ENCODE measurements at places on chromosomes 6 and 20.

DNA sequence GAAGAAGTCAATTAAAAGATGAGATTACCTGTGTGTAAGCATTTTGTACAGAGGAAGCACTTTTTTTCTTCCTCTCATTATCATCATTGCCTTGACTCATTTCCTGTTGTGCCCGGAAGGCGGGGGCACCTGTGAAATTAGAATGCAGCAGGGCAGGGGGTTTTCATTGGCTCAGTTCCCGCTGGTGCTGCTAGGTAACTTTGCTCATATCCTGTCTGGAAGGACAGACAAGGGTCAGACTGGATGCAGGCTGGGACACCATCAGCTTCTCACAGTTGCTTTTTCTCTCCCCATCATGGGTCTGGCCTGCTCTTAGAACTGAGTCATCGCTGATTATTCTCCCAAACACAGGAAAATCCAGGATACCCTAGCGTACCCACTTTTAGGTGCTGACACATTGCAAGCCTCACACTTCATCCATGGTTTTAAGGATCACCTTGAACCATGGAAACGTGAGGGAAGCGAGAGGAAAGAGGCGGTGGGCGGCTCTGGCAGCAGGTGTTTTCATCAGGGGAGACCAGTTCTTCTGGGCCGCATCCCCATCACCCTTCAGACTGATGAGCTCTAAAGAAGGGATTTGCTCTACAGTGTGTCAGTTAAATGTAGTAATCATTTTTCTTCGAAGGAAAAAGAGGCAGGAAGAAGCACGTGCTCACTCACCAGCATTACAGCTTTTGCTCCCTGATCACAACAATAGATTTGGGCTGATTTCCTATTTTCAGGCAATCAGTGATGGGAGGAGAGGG lies 195.7 kb upstream of the SASH1 start:
- no peak for DNase-seq

DNA sequence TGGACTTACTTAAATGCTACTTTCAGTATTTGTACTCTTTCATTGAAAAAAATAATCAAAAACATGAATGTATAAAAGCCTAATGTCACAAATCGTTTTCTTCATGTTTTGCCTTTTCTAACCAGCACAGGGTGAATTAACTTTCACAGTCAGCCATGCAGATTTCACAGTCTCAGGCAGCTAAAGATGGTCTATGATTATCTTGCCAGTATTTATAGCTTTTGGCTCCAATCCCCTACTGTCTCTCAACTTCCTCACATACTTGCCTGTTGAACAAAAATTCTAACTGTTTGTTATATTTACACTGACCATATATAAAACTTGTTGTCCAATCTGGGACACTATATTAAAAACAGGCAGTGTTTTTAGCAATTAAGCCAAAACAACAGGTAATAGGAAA lies 358.2 kb downstream of the ARHGAP18 start:
- DNase-seq, result no peak

DNA sequence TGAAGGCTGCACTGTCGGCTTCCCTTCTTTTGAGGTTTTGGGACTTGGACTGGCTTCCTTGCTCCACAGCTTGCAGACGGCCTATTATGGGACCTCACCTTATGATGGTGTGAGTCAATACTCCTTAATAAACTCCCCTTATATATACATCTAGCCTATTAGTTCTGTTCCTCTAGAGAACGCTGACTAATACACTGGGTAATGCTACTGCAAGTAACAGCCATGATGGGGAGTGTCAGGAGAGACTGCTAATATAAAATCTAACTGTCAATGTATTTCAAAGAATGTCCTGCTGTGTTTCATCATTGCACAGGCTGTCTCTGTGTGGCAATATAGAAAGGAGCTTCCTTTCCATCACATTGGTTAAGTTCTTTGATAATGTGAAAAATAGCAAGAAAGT lies 57.7 kb upstream of the UST start:
- no peak for DNase-seq

DNA sequence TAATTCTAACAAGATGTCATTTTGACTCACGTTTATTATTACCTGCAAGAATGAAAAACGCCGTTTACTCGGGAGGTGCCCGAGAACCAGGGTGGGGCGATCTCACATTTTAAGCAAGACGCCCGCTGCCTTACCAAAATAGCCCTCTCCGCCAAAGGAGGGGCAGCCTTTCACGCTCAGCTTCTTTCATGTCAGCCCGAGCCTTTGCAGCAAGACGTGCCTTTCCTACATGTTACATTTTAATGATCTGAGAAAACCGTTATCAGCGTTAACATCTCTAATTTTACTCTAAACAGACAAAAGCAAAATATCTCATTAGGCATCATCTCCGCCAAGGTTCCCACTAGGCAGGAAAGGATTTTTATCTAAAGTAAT lies 2.0 kb downstream of the BACH2 start:
- DNase-seq, result no peak

DNA sequence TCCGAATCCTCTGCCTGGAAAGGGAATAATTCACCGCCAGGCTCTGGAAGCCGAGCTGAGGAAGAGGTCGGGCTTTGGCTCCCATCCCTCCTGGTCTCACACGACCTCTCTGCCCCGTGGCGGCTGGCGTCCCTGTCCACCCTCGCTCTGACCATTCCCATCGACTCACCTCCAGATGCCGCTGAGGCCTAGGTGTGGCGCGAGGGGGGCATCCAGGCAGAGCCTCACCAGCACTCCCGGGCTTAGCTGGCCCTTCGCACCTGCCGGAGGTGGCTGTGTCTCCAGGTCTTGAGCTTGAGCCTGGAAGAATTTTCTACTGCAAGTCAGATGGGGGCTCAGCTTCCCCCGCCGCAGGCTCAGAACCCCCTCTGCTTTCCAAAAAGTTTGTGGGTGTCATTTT lies 28.5 kb upstream of the SMOC2 start:
- DNase-seq, result no peak

DNA sequence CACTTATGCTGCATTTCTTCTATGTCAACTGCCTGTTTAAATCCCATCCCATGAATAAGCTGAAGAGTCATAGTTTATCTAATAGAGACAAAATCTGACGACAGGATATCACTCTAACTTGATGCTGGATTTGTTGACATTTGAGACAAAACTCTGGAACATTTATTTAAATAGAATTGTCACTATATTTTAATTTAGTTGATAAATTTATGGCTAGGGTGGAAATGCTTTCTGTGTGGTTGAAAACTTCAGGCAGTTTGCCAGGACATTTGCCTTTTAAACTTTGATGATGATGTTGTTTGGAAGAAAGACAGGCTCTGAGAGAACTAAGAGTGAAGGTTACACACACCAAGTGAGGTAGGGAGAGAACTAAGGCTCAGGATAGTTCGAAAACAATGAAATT lies 68.1 kb downstream of the GJA1 start:
- DNase-seq, result no peak

DNA sequence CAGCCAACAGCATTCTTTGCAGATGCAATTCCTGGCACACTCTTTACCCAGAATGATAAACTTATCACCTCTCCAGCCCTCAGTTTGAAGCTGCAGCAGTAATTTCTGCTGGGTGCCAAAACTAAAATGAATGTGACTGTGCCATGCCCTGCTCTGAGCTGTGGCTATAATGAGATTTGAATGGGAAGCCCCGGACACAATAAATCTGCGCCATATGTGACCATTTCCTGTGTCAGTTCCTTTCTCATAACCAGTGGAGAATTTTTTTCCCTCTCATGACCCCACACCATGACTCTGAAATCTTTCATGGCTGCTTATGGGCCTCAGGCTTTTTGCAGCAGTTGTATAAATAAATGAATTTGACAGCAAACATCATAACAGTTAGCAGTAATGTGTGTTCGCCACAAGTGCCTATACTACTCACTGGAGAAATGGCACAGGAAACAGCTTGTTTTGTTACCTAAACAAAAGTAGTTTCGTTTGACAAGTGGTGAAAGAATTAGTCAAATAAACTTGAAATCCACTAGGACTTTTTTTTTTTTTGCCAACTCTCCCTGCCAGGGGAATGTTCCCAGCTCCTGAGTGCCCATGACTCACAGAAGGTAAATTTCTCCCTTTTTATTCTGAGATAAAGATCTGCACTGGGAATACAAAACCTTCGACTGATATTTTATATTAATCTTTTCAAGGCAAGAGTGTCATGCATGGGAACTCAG lies 408.4 kb downstream of the PKHD1 start:
- no peak for DNase-seq

- no peak for DNase-seq
Measured at GRCh38 chr20:2693286-2694007, 867 bp downstream of the EBF4 start.

GRCh38 chr20:57372581-57373350 lies 18.4 kb upstream of the RBM38 start:
- no peak for DNase-seq

DNA sequence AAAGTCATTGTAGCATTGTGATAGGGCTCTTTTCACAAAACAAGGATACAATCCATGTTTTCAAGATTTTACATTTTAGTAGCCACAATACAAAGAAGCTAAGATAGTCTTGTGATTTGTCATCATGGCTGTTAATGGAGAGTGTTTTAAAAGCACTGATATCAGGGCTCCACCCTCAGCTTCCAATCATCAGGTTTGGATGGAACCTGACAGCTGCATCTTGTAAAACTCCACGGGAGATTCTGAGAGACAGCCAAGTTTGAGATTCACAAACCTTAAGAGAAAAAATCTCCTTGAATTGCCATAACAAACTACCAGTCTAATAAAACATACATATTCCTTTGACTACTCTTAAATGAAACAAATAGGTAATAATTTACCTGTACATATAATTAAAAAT lies 280.2 kb downstream of the ESR1 start:
- no peak for DNase-seq

GRCh38 chr20:59342023-59342957 lies 41.9 kb downstream of the EDN3 start:
- DNase-seq, result no peak

DNA sequence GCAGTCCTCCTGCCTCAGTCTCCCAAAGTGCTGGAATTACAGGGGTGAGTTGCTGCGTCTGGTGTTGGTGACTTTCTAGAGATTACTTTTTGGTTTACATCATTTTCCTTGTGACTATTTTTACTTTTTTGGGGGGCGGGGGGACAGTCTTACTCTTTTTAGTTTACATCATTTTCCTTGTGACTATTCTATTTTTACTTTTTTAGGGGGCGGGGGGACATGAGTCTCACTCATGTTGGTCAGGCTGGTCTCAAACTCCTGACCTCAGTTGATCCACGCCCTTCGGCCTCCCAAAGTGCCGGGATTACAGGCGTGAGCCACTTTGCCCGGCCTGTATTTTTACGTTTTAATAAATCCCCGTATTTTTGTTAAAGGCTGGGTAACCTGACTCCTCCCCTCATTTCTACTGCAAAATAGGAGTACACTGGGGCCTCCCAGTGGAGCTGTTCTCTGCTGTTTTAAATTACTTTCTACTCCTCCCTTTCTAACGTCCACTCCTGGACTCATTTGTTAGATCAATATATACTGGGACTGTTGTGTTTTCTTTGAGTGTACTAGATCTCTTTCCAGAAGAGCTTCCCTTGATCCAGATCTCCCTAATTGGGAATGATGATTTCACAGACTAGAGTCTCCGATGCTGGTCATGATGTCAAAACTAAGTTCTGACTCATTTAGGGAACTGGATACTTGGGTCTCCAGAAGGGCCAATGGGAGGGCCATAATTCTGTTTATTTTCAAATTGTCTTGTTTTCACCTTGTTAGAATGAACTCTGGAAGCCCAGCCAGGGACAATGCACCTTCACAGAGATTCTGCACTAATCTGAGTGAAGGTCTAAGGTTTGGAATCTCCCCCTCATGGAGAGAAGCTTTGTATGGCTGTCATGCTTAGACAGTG lies 9.2 kb downstream of the HSPA1B start:
- DNase-seq, result no peak

DNA sequence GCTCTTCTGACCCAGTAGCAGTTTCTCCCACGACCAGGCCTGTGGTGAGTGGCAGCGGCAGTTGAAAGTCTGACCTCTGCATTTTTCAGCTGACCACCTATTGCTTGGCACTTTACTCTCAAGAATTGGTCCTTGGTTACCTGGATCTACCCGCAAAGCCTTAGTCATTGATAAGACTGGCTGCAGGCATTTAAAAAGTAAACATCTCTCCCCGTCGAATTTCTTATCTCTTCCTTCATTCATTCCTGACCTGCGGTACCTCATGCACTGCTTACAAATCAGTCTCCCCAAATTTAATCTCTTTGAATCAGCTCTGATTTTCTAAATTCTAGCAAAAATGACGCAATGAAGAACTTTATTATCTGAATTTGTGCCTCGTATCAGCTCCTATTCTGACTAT lies 26.1 kb upstream of the IPCEF1 start:
- no peak for DNase-seq

DNA sequence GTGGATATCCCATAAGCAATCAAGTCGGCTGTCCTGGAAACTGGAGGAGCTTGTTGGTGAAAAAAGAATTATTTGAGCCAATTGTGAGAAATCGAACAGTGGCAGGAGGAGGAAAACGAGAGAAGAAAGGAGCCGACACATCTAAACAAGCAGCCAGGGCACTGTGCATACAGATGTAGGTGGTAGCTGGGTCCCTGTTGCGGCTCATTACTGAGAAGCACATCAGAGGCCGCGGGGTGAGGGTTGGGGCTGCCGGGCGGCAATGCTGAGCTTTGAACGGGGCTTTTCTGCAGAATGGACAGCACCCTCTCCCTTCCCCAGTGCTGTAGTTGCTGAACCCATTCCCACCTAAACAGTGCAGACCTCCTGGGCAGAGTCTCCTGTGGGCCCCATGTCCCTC lies 4.1 kb upstream of the LEMD2 start:
- no peak for DNase-seq

GRCh38 chr6:3902871-3903648 lies 53.9 kb downstream of the FAM50B start:
- no peak for DNase-seq

DNA sequence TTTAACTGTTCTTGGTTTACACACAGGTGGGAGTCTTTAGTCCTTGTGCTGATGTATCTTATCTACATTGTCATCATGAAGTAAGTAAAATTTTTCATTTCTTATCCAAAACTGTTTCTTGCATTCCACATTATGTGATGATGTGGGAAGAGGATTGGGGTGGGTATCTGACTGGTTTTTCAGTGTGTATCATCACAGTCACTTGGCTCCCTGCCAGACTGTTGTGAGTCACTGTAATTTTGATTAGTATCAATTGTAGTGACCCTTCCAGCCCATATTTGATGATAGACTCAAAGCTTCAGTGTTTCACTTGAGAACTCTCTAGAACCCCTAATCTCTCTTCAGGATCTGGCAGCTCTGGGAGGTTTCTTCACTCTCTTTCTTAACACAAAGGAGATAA lies 84.5 kb upstream of the RIN2 start:
- DNase-seq, result no peak

- DNase-seq, result no peak
Measured at GRCh38 chr6:116313101-116313776, 33.5 kb upstream of the TSPYL1 start.

GRCh38 chr6:151869345-151869744 lies 61.9 kb downstream of the ESR1 start:
- no peak for DNase-seq

GRCh38 chr20:12870588-12870987 lies 138.2 kb upstream of the SPTLC3 start:
- DNase-seq, result no peak

GRCh38 chr6:156905801-156906200 lies 128.6 kb downstream of the ARID1B start:
- DNase-seq, result no peak

GRCh38 chr6:159701413-159701999 lies 8.5 kb upstream of the SOD2 start:
- DNase-seq, result no peak

- DNase-seq, result no peak
Measured at GRCh38 chr6:146526192-146526591, 17.4 kb upstream of the RAB32 start.
